GM12891 (cell line): ENCODE measurements at places on chromosomes 3 and 15.
A peak's percentile ranks its signal among the peaks of the same experiment; 100 is the strongest.

GRCh38 chr15:65862682-65863081, 6.6 kb upstream of the RAB11A start:
- DNase-seq: no peak

- DNase-seq: no peak
These were observed 916 bp downstream of the IDH3A start for GRCh38 chr15:78149805-78150751.

DNA sequence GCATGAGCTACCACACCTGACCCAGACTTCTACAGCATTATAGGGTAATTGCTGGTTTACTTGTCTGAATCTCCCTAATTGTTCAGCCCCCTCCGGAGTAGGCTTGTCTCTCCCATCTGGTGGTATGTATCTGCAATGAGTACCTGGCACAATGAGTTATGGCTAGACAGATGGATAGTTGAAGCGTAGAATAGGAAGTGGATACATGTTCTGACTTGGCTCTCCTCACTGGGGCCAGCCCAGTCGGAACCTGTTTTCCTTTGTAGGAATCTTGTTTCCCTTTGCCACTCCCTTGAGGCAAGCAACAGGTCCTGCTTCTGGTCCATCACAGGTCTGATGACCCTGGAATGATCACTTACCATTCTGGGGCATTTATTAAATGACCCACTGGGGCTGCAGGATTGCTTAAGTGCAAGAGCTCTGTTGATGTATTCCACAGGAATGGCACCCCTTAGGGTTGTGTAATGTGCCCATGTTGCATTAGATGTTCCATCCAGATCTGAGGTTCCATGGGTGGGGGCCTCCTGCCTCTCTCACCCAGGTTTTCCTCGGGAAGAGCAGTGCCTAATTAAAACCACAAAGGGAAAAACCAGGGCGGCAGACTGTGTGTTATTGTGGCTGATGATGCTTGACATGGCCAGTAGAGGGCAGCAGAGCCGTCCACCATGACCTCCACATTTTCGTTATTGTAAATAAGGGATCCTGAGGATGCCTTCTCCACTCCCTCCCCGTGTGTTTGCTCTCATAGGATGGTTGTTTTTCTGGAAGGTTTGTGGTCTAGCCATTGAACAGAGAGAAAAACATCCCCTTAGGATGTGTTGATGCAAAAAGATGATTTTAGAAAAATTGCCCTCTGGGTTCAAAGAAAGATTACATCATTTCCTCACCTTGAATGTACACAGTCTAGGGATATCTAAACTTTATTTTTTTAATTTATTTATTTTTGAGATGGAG, 58.0 kb downstream of the CMTM8 start:
- DNase-seq: peak; percentile 34

- no peak for DNase-seq
These were observed 80.6 kb upstream of the BHLHE40 start for GRCh38 chr3:4898454-4899313.

DNA sequence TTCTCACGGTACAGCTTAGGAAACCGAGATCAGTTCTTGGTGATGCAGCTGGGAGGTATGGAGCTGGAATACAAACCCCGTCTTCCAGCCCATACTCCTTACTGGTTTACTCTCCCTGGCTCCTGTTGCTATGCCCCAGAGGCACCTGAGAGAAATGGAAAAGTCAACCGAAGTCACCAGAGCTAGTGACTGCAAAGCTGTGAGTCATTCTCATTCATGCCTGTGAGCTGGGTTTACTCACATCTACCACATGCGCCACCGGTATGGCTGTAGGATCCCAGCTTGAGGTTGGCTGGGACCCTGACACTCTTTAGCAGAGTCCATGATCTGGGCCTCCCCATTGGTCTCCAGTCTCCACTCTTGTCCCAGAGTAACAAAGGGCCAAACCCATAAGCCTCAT, 111.5 kb upstream of the ETV5 start:
- DNase-seq: no peak

DNA sequence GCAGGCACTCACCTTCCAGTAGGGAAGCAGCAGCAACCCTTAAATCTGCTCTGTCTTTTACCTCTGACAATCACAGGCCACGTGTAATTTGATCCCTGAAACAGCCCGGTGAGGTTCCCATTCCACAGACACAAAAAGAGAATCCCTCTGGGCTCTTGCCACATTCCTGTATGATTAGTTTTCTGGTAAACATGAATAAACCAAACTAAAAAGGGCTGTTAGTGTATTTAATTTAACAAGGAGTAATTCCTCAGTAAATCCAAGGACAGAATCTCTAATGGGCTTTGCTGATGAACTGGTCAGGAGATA, 186.9 kb downstream of the FAM43A start:
- no peak for DNase-seq

DNA sequence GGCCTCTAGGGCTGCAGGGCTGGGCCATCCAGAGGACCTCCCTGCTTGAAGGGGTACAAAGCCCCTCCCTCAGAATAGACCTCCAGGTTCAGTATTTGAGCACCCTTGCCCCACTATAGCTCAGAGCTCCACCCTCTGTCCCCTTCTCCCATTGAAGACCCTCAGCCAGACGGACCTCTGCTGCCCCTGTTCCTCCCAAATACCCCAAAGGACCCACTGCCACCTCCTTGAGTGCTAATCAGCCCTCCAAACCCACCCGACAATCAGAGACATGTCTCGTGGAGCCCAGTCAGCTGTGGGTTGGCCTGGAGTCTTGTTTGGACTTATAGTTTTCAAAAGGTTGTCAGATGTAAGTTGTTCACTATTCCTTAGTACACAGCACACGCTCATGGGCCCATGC, 161.1 kb downstream of the UACA start:
- DNase-seq: no peak

GRCh38 chr3:51705276-51706020, 1.4 kb upstream of the GRM2 start:
- DNase-seq: no peak

DNA sequence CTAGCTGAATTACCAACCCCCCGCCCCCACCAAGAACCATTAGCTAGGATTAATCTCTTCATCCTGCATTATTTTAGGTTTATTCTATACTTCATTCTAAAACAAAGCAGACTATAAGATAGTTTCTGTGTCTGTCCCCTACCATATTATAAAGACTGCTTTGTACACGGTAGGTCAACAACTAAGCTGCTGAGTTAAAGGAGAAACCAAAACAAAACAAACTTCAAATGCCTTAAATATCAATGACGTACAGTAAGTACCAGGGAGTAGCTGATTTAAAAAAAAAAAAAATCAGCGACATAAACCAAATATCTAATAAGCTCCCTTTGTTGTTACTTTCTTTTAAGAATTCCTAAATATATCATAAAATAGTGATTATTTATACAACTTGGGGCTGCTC, 7.8 kb upstream of the VGLL4 start:
- no peak for DNase-seq
